NCI-H1105 treated with DMSO at 0.1 percent for 48 hours (cell line): ENCODE measurements at places on chromosomes 16 and 17.

DNA sequence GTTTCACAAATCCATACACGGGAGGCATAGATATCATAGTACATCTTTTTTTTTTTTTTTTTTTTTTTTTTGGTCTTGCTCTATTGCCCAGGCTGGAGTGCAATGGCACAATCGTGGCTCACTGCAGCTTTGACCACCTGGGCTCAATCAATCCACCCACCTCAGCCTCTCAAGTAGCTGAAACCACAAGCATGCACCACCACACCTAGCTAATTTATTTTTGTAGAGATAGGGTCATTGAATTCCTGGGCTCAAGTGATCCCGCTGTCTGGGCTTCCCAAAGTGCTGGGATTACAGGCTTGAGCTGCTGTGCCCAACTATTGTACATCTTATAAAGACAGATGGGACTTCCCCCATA is 3.5 kb upstream of the RAPGEFL1 start:
- DNase-seq = no peak

DNA sequence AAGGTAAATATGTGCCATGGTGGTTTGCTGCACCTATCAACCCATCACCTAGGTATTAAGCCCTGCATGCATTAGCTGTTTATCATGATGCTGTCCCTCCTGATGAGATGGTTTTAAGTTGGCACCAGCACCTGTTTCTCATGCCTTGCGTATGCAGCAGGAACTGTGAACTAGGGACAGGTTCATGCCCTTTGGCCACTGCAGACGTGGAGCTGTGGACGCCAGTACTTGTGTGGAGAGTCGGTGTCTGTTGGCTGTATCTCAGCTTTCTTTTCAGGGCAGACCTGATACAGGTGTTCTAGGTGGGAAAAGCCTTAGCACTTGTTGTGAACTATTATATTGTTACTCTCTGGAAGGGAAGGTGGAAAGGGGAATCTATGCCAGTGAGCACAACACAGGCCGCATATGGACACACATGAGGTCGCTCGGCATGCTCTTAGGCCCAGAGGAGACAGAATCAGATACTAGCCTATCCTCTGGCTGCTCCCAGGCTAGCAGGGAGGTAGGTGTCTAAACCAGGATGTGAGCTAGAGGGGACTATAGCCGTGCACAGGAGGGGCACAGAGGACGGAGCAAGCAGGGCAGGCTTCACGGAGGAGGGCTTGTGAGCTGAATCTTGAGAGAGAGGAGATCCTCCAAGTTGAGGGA is 22.5 kb downstream of the MSI2 start:
- DNase-seq = no peak

DNA sequence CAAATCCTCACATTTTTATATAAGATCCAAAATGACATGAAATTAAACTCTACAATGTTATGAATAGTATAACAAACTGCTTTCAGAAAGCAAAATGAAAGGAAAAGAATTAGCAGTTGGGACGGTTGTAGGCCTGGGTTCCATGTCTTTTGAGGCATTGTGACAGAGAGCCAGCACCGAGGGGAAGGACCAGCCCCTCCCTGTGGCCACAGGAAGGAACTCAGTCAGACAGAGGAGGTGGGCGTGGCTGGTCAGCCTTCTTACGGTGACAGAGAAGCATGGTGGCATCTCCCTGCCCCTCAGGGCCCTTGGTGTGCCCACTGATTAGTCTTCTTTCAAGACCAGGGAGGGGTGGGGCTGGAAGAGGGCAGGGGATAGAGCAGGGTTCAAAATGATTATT is 5.7 kb downstream of the ZNF319 start:
- DNase-seq = no peak

DNA sequence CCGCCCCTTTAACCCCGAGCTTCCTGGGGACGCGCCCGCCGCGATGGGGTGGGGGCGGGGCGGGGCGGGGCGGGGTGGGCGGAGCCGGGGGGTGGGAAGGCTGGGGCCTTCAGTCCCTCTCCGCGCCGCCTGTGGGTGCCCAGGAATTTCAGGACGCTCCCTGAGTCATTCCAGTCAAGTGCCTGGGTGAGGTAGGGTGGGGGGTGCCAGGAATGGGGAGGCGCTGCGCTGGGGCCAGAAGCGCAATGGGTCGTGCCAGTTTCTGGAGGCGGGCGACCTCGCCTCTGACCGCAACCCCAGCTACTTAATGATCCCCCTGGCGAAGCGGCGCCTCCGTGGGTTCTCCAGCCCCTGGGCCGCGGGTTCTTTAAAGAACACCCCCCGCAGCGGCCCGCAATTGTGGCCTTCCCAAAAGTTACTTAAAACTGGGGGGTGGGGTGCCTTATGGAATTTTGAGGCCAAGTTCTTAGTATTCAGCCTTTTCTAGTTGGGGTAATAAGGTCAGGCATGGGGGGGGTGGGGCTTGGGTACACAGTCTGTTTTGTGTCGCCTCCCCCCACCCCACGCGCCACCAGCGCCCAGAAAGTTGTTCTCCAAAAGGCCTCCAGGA is 826 bp upstream of the GSE1 start:
- peak; percentile 31 for DNase-seq

DNA sequence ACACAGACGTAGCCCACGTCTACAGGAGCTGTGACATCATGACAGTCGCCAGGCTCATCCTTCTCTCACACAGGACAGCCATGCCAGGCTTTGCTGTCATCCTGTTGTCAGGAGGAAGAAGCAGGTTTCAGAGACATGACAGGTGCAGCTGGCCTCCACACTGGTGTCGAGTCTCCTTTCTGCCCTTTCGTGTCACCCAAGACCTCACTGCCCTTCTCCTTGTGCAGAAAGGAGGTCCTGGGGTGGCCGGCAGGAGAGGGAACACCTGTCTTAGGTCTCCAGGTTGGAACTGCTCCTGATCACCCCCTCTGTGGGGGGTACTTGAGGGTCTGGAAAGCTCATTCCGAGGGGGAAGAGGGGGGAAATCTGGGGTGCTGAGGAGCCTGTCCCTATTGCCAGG is 41.6 kb upstream of the IRF8 start:
- no peak for DNase-seq
